ENCODE measurements at places on chromosomes 2 and 18.

- no peak for DNase-seq
These were observed 1.3 kb downstream of the ATP8B1 start for GRCh38 chr18:57801761-57802212.

- DNase-seq = peak; percentile 12
These were observed 182.1 kb upstream of the CCDC68 start for GRCh38 chr18:55141318-55141717.

DNA sequence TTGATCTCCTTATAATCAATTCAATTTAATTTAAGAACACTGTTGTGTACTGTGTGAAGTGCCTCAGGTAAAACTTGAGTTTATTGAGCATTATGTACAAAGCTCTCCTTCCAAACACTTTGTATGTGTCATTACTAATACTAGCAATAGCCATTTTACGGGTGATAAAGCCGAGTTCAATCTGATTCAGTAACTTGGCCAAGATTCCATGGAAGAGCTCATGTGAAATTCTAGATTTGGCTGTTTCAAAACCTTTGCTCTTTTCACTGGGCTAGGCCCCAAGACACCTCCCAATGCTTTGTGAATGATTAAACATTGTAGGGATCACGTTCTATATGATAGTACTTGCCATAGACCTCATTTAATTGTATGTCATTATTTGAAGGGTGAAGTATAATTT is 8.9 kb upstream of the NFE2L2 start:
- DNase-seq = no peak

DNA sequence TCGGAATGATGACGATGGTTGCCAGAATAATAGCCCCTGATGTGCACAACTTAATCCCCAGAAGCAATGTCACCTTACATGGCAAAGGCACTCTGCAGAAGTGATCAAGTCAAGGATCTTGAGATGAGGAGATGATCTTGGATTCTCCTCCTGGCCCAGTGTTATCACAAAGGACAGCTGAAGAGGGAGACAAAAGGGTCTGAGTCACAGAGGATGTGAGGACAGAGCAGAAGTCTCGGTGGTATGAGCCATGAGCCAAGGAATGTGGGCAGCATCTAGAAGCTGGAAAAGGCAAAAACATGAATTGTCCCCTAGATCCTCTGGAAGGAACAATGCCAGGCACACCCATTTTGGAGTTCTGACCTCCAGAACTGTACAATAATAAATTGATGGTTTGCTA is 358.5 kb downstream of the MYCN start:
- DNase-seq = no peak

GRCh38 chr18:46276748-46277147 is 172.6 kb downstream of the HAUS1 start:
- no peak for DNase-seq

DNA sequence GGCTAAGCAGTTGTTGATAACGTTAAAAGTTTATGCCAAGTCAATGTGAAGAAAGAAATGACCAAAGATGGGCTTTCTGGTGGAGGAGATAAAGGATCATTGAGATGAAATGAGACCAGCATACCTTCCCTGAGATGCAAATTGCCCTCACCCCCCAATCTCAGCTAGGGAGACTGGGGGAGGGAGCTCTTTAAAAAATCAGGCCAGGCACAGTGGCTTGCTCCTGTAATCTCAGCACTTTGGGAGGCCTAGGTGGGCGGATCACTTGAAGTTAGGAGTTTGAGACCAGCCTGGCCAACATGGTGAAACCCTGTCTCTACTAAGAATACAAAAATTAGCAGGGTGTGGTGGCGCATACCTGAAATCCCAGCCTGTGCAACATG is 30.9 kb upstream of the KCMF1 start:
- DNase-seq = no peak

DNA sequence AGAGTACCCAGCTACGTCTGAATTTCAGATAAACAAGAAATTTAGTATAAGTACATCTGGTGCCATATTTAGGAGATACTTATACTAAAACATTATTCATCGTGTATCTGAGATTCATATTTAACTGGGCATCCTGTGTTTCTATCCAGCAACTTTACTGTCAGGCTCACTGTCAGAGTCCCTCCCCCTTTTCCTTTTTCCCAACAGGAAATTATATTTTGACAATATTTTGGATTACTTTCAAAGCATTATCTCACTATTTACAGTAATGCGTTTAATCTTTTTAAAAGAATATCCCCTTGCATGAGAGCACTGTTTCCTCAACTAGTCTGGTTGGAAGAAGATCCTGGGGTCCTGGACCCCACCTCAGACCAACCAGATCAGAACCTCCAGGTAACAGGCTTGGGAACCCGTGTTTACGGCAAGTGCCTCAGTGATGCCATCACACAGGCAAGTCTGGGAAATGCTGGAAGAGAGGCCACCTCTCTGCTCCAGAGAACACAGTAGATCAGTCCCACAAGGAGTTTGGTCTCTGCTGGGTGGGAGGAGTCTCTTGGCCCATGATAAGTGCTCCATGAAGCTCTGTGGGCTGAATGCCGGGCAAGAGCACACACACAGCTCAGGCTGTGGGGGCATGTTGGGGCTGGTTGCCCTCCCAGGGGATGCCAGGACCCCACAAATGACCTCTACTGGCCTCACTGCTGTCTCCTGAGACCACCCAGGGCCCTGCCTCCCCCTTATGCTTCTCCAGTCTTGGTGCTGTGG is 84.2 kb upstream of the UXS1 start:
- no peak for DNase-seq

- DNase-seq = peak; percentile 26
These were observed 1.2 kb downstream of the VPS54 start for GRCh38 chr2:64017811-64018700.

GRCh38 chr2:16226943-16227664 is 286.8 kb downstream of the MYCN start:
- no peak for DNase-seq

- no peak for DNase-seq
These were observed 31.4 kb upstream of the CD226 start for GRCh38 chr18:69978732-69979715.

DNA sequence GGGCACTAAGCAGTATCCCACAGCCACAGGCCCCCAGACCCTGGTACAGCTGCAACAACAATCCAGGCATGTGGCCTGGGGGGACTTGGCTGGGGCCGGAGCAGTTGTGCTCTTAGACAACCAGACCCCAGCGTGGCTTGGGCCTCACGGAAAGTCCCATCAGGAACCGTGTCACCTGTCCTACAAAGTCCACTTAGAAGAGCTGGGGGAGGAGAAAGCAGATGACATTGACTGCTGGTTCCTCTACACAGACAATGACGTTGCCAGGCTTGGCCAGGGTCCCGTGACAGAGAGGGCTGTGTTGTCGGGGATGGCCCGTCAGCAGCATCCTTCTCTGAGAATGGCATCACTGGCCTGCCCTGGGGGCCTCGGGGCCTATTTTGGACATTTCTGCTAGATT is 124.5 kb downstream of the SEPTIN10 start:
- no peak for DNase-seq

GRCh38 chr2:79782576-79783452 is 270.0 kb downstream of the CTNNA2 start:
- no peak for DNase-seq

DNA sequence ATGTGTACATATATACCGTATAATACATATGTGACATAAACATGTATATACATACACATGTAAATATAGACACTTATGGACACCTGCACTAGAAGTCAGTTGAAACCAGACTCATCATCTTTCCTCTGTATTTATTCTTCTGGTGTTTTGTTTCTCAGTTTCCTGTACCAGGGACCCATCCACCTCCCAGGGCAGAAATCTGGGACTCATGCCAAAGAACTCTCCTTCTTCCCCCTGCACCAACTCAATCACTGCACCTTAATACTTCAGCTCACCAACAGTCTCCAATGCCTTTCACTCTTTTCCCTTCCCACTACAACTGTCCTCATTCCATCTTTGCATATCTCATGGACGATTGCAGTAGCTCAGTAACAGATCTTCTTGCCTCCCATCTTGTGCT is 428.0 kb downstream of the FBXO15 start:
- no peak for DNase-seq

DNA sequence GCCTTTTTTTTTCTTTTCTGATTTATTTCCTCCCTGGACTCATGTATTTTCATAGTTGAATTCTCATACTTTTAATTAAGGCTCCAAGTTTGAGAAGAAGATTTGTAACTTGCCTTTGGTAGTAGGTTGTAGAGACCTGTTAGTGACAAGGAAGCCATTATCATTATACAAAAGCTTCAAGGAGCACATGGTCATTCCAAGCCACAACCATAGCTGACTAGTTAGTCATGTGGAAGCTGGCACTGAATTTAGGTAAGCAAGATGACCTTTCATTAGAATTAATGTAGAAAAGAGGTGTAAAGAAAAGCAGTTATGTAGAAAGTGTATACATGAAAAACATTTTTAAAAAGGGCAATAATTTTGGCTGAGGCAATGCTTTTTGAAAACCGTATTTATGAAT is 89.7 kb downstream of the LRP1B start:
- peak; percentile 34 for DNase-seq

- no peak for DNase-seq
These were observed 138.9 kb upstream of the NRP2 start for GRCh38 chr2:205543262-205543843.

- no peak for DNase-seq
These were observed 44.9 kb downstream of the ANKMY1 start for GRCh38 chr2:240512666-240513535.

DNA sequence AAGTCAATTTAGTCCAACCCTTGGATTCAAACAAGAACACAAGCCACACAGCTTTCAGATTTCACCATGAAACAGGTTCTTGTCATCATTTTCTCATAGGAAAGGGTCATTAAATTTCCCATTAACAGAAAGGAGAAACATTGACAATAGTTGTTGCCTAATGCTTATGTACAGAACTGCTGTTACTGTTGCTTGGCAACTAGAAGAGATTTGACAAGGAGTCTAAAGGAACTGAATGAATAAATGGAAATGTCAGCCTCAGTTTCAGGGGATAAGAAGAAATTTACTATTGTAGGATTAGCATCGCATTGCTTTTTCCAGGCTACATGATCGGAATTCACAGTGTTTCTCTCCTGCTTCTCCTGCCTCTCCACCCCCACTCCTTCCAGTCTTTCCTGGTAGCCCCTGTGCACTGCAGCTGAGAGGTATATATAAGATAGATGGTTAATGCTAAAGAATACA is 90.3 kb downstream of the SPATS2L start:
- DNase-seq = no peak

DNA sequence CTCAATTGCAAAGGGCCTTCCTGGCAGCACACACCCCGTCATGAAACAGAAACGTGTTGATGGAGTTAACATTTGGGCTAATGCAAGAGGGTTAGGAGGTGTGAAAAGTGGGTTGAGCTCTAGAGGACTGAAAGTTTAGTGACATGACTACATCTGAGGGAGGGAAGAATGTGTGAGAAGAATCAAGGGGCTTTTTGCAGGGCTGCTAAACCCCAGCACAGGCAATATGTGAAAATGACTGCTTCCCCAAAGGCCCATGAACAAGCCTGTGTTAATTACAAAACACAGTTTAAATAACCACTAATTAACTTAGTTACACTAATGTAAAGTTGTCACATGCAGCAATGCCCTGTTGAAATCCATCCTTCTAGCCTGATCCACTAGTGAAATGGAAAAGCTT is 63.4 kb upstream of the PEX13 start:
- no peak for DNase-seq

GRCh38 chr2:214006601-214007000 is 404.3 kb upstream of the VWC2L start:
- no peak for DNase-seq

DNA sequence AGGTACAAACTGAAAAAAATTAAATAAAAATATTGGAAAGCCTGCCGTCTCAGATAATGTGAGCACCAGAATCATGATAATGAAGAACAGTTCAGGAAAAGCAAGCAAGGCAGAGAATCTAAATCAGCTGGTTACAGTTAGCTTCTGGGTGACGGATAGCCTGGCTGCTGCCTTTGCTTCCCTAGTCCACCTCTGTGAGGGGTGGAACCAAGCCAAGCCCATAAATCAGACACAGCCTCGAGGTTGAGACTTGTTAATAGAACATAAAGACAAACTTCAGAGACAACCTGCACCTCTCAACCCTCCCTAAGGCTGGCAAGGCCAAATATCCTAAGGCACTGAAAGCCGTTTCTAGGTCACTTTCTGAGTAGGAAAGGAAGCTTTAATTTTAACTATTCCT is 334.7 kb upstream of the SLC39A10 start:
- DNase-seq = peak; percentile 18

DNA sequence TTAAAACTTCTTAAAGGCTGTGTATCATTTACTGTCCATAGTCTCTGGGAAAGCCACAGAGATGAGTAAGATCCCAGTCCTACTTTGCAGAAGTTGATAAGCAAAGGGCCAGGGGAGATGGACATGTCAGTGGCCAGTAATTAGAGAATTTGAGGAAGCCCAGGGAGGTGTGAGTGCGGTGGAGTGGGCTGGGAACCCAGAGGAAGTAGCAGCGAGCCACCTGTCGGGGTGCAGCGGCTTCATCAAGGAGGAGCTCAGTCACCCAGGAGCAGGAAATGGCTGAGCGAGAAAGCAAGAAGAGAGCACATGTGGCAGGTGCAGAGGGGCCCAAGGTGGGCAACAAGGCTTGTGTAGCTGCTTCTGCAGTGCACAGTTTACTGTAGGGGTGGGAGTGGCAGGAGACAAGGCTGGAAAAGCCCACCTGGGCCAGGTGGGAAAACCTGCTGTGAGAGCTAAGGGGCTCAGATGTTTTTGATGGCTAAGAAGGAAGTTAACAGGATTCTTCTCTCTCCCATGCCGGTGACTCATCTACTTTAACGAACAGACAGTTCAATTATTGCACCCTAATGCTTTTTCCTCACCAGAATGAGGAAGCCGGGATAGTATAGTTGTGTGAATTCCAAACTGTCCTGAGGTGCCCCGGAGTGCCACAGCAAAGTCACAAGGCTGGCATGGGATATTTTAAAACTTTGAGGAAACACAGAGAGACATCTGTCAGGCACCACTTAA is 34.8 kb upstream of the MGAT5 start:
- DNase-seq = peak; percentile 23

DNA sequence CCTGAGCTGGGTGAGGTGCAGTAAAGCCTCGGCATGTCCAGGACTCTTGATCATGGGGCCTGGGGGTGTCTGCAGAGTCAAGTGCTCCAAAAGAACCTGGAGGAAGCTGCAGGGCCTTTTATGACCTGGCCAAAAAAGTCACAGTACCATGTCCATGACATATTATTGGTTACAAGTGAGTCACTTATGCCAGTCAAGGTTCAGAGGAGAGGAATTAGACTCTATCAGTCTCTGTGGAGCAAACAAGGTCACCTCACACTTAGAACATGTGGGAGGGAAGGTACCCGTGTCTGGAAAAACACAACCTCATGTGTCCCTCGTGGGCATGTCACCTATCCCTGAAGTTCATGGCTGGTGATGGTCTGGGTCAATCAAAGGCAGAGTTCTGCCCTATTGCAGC is 465.7 kb downstream of the FBXO15 start:
- no peak for DNase-seq

DNA sequence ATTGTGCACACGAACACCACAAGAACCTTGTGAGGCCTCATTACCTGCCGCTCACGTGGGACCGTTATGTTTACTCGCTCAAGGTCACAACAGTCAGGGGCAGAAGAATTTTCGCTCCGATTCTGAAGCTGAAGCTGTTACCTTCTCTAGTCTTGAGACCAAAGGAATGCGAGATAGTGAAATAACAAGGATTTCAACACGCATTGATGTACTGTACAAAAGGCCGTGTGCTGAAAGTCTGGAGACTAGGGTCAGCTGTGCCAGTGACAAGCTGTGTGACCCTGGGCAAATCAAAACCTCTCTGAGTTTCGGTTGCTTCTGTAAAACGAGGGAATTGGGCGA is 583 bp downstream of the NEMP2 start:
- no peak for DNase-seq

All from LoVo (cell line).